Mammary epithelial cell (primary cell): ENCODE measurements at places on chromosomes 4 and X. TPM values are rescaled to one million over a fixed set of nuclear protein-coding genes. Genes with fewer than 3 reads are reported as not detected.

Gene FANCB
- total RNA-seq: 1.8 and 6.4 TPM in 2 replicates

Gene CTAG1B
- total RNA-seq: not detected in 2 replicates

Gene PLXNB3
- 15.2 TPM for total RNA-seq

Gene SOWAHB
- 2.3 and 2.9 TPM in 2 replicates for total RNA-seq

Gene XK
- total RNA-seq: 0.19 and 0.35 TPM in 2 replicates

Gene CCKAR
- not detected in 2 replicates for total RNA-seq

Gene RPS6KA6
- 9.0 TPM for total RNA-seq

Gene CTAG2
- total RNA-seq: not detected in 2 replicates

Gene CLDN2
- not detected in 2 replicates for total RNA-seq

Gene FREM3
- total RNA-seq: not detected

Gene ATG4A
- 19.0 TPM for total RNA-seq

Gene SPACA5
- total RNA-seq: not detected in 2 replicates

Gene TCEAL1
- total RNA-seq: 32.8 TPM

Gene ARHGAP36
- total RNA-seq: not detected in 2 replicates

Gene ARR3
- not detected in 2 replicates for total RNA-seq

Gene LRBA
- 63.3 and 79.9 TPM in 2 replicates for total RNA-seq

Gene MAGEA1
- not detected in 2 replicates for total RNA-seq

Gene RHOXF2B
- total RNA-seq: not detected in 2 replicates

Gene NUDT10
- 3.8 and 5.8 TPM in 2 replicates for total RNA-seq

Gene MAGEE2
- not detected for total RNA-seq

Gene FGA
- not detected in 2 replicates for total RNA-seq

Gene PABPC1L2A
- not detected for total RNA-seq

Gene GALNT7
- 13.5 TPM for total RNA-seq

Gene NEXMIF
- 0.05 TPM in 1 of 2 replicates, not detected in the other for total RNA-seq

Gene JAKMIP1
- not detected in 2 replicates for total RNA-seq

Gene MAGED2
- total RNA-seq: 58.8 and 85.5 TPM in 2 replicates

Gene CITED1
- total RNA-seq: not detected

Gene TCEANC
- total RNA-seq: 4.2 TPM

Gene ADH5
- 237 TPM for total RNA-seq

Gene OTUD6A
- not detected for total RNA-seq

Gene BEX4
- total RNA-seq: 14.2 TPM

Gene RUFY3
- total RNA-seq: 40.1 and 55.1 TPM in 2 replicates

Gene ENPP6
- not detected in 2 replicates for total RNA-seq

Gene LUZP4
- not detected in 2 replicates for total RNA-seq
